ENCODE measurements at places on chromosomes 2 and 18.

DNA sequence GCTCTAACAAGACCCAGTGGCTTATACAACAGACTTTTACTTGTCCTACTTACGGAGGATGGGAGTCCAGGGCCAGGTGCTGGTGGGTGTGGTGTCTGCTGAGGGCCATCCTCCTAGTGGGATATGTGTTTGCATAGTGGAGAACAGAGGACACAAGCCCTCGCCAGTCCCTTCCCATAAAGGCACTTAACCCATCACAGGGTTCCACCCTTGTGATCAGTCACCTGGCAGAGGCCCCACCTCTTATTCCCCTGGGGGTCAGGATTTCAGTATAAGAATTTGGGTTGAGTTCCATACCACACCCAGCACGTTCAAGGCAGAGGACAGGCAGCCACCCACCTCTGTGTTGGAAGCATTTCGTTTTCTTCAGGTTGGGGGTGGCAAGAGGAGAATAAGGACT is 259.0 kb downstream of the AGAP1 start:
- no peak for DNase-seq

GRCh38 chr18:68060871-68061270 is 544.4 kb upstream of the DSEL start:
- DNase-seq, result no peak

- DNase-seq, result no peak
Measured at GRCh38 chr2:46284260-46284659, 12.9 kb upstream of the EPAS1 start.

- DNase-seq, result no peak
Measured at GRCh38 chr2:152602750-152603149, 114.5 kb downstream of the PRPF40A start.

DNA sequence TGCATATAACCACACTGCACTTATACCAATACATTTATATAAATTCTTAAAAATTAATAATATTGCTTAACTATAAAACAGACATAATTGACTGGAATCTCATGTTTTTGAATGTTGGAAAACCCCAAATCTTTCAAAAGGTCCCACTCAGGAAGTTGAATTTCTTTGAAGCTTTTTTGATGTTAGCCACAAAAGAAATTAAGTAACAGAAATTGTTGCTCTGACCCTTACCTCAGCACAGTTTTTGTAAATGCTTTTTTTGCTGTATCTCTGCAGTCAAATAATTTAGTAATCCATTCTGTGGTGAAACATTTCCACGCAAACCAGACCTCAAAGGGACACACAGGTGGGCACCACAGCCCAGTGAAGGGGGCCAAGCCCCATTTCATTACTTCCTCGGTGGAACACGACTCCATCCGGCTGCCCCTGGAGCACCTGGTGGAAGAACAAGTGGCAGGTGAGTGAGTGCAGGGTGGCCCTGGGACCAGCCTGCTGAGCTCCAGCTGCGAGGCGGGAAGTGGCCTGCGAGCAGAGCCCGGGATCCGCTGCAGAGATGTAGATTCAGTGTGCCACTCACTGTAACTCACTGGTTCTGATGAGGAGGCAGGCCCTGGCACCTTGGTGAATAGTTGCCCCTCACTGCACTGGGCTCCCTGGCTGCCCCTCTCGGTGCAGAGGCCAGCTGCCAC is 8.4 kb downstream of the SCLY start:
- DNase-seq, result no peak

DNA sequence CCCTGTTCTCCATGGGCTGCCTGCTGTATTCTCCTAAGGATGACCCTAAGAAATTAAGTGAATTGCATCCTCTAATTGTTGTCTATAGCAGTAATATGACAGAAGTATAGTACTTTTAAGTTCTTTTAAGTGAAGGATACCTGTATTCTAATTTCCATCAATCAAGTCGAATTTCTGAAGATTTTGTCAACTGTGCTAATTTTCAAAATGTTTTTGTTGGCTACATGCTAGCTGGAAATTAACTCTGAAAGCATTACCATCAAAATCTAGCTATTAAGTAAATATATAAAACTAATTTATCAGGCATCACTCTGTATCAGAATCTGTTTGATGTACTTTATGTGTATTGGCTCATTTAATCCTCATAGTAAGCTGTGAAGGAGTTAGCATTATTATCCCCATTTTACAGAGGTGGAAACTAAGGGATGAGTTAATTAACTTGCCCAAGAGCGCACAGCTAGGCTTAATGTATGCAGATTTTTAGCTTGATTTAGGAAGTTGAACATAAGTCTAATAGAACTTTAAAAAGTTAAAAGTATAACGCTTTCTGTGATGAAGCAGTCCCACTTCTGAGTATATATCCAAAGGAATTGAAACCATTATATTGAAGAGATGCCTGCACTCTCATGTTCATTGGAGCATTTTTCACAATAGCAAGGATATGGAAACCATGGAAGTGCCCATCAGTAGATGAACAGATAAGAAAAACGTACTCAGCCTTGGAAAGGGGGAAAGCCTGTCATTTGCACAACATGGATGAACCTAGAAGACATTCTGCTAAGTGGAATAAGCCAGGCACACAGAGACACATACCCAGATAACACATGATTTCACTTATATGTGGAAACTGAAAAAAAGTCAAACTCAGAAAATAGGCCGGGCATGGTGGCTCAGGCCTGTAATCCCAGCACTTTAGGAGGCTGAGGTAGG is 32.0 kb downstream of the EML4 start:
- no peak for DNase-seq

GRCh38 chr2:231450548-231450989 is 13.7 kb downstream of the NCL start:
- no peak for DNase-seq

DNA sequence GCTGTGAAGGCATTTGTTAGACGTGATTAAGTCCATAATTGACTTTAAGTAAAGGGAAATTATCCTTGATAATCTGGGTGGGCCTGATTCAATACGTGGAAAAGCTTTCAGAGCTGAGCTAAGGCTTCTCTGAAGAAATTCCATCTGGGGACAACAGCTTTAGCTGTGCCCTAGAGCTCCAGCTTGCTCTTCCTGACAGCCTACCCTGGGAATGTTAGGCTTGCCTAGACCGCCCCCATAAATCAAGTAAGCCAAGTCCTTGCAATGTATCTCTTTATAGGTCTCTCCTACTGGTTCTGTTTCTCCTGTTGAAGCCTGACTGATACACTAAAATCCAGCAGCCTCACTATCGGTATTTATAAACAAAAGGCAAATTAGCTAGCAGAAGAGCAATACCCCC is 160.0 kb downstream of the STK39 start:
- no peak for DNase-seq

GRCh38 chr2:158179660-158180059 is 78.0 kb downstream of the UPP2 start:
- DNase-seq, result no peak
